ENCODE measurements at places on chromosomes 4 and X.

DNA sequence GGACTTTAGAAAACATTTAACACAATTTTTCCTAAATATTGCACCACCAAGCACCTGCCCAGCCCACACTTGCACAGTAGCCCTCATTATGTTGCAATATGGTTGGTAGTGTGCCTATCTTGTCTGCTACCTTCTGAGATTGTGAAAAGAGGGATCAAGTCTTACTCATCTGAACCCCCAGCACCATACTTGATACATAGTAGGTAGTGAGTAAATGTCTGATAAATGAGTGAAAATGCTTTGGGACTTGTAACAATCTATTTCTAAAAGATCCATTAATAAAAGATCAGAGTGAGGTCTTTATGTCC lies 118.4 kb upstream of the MED14 start:
- no peak for DNase-seq

- DNase-seq: no peak
Observed at GRCh38 chrX:118654331-118654730, 73.1 kb upstream of the IL13RA1 start.

- DNase-seq: no peak
Observed at GRCh38 chr4:38620527-38621027, 43.4 kb upstream of the KLF3 start.

- peak; percentile 67 for DNase-seq
Observed at GRCh38 chr4:25310066-25310802, 2.3 kb upstream of the ZCCHC4 start.

GRCh38 chrX:119343856-119344255 lies 55.3 kb upstream of the SLC25A43 start:
- DNase-seq: no peak

- no peak for DNase-seq
Observed at GRCh38 chr4:184590196-184590595, 59.1 kb downstream of the CASP3 start.

GRCh38 chrX:21885568-21885967 lies 29.8 kb downstream of the YY2 start:
- no peak for DNase-seq

GRCh38 chr4:119212234-119212963 lies at the start of gene USP53:
Gene USP53, plus strand, starts transcription at chr4:119212713. Its CDS starts 27,047 bp downstream, at chr4:119239760.
- peak; percentile 74 for DNase-seq
